ENCODE measurements at places on chromosomes 16 and 17. TPM values are rescaled to one million over a fixed set of nuclear protein-coding genes. Genes with fewer than 3 reads are reported as not detected.

GRCh38 chr16:21563676-21564075 is 35.7 kb upstream of the METTL9 start:
- no peak for DNase-seq

DNA sequence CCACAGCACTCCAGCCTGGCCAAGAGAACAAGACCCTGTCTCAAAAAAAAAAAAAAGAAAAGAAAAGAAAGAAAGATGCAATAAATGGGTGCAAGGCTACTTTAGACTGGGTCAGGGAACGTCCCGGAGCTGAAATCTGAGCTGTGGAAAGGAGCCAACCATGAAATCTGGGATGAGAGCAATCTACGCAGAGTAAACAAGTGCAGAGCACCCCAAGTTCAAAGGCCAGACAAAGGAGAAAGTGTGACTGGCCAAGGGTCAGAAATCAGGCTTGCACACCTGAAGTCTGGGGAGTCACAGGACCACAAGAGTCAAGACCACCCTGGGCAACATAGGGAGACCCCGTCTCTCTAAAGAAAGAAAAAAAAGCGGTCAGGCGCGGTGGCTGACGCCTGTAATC is 2.8 kb downstream of the SHMT1 start:
- no peak for DNase-seq

- no peak for DNase-seq
These were observed 26.9 kb downstream of the ZNRF1 start for GRCh38 chr16:75025761-75026160.

- no peak for DNase-seq
These were observed 3.1 kb downstream of the EVI2A start for GRCh38 chr17:31318298-31318801.

GRCh38 chr17:77072670-77073069 is 68.1 kb upstream of the SEC14L1 start:
- no peak for DNase-seq

DNA sequence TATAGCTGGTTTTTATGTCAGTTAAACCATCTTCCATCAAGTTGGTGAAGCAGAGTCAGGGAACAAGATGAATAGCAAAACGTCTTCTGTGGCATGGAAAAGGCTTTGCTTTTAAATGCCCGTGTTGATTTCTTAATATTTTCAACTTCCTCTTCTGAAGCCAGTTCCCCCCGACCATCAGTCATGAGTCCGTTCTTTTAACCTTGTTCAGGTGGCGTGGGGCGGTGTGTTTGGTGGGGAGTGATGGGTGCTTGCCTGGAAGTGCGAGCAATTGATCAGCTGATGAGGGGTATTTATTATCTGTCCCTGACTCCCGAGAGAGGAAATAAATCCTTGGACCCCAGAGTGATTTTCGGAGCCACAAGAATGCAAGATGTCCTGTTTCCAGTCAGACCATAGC is 147.1 kb downstream of the WWOX start:
- DNase-seq: no peak

- DNase-seq: no peak
These were observed 89.5 kb downstream of the MARF1 start for GRCh38 chr16:15553313-15554088.

DNA sequence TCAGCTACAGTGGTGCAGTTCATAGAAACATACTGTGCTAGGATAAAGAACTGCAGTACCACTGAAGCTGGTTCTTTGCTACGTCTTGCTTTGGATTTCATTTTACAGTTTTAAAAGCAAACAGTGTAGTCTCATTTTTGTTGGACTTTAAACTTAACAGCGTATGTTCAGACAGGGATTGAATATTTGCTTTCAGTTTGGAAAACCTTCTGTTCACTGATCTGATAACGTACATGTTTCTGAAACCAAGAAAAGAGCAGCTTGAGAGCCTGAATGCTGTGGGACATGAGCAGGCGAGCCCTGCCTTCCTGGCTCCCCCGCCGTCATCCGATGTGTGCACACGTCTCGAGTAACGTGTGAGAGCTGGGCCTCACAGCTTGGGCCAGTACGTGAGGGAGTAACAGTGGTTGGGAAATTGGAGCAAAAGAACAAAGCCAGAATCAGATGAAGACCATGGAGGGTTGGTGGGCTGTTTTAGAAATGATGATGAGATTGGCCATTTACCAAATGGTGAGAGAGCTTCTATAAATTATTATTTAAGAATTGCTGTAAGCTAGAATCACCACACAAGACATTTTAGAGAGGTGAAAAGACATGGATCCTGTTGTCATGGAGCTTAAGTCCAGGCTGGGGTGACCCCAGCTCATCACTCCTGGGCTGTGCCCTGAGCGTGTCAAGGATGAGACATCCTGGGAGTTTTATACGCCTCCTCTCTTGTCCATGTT is 20.8 kb upstream of the CLEC18C start:
- peak; percentile 43 for DNase-seq

- DNase-seq: no peak
These were observed 7.3 kb downstream of the RPH3AL start for GRCh38 chr17:345261-345660.

- peak; percentile 45 for DNase-seq
These were observed 6.9 kb downstream of the RARA start for GRCh38 chr17:40315678-40316570.

DNA sequence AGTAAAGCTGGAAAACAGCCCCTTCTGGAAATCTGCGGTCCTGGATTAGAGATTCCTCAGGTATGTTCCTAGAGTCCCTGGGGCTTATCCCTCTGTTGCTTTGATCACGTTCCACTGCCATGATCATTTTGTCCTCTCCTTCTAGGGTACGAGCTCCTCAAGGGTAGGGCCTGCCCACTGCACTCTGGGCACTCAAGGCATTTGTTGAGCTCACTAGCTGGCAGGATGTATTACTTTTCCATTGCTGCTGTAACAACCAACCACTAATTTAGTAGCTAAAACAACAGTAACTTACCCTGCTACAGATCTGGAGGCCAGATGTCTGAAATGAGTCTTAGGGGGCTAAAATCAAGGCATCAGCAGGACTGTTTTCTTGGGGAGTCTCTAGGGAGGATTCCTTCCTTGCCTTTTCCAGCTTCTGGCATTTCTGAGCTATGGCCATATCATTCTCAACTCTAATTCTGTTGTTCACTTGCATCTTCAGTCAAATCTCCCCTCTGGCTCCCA is 65.7 kb downstream of the ARSG start:
- DNase-seq: no peak

GRCh38 chr17:70144260-70144846 is 25.0 kb upstream of the KCNJ2 start:
- no peak for DNase-seq

GRCh38 chr16:2019921-2020831 is 591 bp downstream of the NPW start:
- no peak for DNase-seq

GRCh38 chr17:72702998-72703397 is 389.5 kb downstream of the SLC39A11 start:
- no peak for DNase-seq

DNA sequence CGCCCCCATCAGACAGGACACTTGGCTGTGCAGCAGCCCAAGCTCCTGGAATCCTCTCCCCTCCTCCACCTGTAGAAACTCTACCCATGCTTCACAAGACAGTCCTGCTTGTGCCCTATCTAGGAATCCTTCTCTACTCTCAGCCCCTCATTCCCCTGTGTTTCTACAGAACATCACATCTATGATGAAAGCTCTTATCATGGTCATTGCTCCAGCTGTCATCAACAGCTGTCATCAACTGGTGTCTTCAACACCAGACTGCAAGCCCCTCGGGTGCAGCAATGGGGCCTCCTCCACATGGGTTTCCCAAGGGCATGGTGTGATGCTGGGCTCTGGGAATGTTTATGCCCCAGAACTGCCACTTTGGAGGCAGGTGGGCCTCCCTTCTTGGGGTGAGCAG is 21.1 kb upstream of the CDRT4 start:
- DNase-seq: no peak

DNA sequence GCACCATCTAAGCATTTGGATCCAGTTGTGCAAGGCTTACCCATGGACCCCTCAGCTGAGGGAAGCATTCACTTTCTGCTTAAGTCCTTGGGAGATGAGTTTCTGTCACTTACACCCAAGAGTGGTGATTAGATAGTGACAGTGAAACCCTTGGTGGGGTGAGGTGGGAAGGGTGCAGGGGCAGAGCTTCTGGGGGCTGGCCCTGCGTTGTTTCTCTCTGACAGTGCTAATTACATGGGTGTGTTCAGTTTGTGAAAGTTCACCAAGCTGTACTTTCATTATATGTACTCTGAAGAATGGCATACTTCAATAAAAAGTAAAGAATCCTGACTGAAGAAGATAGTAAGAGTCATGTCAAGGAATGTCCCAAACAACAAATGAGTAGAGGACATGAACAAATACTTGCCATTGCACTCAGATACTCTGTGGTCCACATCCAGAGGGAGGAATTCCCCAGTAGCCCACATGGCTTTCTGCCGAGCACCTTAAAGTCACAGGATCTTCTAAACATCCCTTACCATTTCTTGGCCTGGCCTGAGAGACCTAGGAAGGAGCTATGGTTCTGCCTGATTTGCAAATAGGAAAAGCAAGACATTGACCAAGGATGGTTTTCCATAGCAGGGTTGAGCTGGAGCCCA is 8.4 kb downstream of the CHST6 start:
- no peak for DNase-seq

DNA sequence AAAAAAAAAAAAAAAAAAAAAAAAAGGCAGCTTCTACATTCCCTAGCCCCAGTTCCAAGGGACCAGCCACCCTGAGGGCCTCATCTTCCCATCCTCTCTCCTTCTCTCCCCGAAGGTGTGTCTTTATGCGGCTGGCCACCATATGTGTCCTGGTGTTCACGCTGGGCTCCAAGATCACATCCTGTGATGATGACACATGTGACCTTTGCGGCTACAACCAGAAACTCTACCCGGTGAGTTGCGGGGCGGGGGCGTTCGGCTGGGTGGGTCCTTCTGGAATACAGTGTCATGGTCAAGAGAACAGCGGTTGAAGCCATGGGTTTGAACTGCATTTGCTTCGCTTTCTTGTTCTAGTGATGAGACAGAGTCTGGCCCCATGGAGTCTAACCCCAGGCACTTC is 22.6 kb upstream of the COQ7 start:
- DNase-seq: no peak

- no peak for DNase-seq
These were observed 621.8 kb upstream of the ZFHX3 start for GRCh38 chr16:73669535-73670274.

- DNase-seq: peak; percentile 72
These were observed 148.7 kb upstream of the ZFHX3 start for GRCh38 chr16:73196670-73197069.

DNA sequence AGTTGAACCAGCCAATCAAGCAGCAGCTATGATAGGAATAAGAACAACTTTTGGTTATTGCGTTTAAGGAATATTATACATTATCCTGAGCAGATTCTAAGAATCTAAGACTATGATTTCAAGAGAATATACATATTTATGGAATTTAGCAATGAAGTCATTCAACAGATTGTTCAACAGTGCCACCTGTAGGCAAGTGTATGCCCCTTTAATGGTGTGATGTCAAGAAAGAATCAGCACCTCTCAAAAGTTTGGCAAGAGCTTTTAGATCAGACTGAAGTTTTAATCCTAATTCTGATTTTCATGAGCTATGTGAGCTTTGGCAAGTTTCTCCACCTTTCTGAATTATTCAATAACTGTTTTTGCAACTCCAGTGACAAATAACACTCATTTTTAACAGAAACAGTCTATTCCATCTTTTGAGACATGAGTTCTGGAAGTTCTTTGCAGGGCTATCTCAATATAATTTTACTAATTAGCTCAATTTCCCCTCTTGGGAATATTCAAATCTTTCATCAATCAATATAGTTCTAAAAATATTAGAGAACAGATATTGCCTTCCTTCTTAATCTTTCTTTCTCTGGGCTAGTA is 474.3 kb upstream of the TOM1L1 start:
- DNase-seq: no peak

- DNase-seq: no peak
These were observed 27.5 kb downstream of the TEKT5 start for GRCh38 chr16:10667239-10667638.

DNA sequence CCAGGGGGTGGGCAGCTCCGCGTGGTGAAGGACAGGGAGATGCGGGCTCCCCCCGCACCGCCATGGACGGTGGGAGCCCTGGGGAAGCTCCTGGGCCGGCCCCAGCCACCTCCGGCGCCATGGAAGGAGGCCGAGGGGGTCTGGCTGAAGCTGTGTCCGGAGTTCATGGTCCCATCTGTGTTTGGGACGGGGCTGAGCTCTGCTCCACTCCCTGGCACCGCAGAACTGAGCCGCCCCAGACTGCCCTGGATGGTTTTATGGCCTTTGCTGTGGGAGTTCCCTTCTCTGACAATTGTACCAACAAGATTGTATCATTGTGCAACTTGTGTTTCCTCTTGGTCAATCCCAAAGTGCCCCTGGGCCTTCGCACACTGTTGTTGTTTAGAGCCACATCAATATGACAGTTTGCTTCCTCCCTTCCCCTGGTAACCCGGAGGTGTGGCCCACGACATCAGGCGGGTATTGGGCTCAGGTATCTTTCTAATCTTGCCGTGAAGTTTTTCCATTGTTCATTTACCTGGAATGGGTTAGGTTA is 942 bp downstream of the KRT23 start:
- no peak for DNase-seq

DNA sequence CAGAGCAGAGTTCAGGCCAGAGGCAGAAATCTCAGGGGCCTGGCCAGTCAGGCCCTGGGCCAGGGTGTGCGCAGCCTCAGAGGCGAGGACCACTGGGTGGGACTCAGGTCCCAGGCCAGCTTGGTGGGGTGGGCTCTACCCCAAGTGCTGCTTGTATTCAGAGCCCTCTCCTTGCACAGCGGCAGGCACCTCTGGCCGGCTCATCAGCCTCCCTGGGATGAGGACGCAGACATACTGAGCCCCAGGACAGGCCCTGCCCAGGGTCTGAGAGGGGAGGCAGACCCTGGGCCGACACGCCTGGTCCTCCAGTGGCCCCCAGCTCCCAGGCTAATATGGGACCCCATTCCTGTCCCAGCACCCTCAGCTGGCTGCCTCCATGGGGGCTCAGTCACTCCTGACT is 7.6 kb upstream of the IL27 start:
- DNase-seq: no peak

- DNase-seq: no peak
These were observed 1.1 kb downstream of the FOXL1 start for GRCh38 chr16:86579268-86580062.

DNA sequence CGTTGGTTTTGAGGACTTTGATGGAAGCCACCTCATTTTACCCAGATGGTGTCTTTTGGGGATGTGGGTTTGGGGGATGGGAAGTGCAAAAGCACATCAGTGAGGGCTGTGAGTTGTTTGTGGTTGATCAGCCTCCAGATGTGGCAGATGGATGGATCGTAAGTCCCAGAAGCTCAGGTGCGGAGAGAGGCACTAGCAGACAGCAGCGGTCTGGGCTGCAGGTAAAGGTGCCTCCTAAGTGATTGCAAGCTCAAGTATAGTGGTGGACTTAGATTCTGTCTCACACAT is 18.0 kb downstream of the HS3ST3B1 start:
- no peak for DNase-seq

NUDT7 gene
- total RNA-seq: 8.7 TPM

CIAO3 gene
- 38.9 TPM for total RNA-seq

TERB1 gene
- 1.0 TPM for total RNA-seq

CTRL gene
- total RNA-seq: 2.1 TPM

KRTAP4-6 gene
- not detected for total RNA-seq

LHX1 gene
- total RNA-seq: not detected

WSCD1 gene
- 3.6 TPM for total RNA-seq

PMFBP1 gene
- total RNA-seq: 1.6 TPM

CDRT15L2 gene
- not detected for total RNA-seq

IRX3 gene
- total RNA-seq: 10.9 TPM

WNK4 gene
- total RNA-seq: not detected

OSBPL7 gene
- 27.2 TPM for total RNA-seq

RTN4RL1 gene
- total RNA-seq: 6.7 TPM

CNP gene
- total RNA-seq: 45.7 TPM

RPL38 gene
- total RNA-seq: 1,081 TPM

CTRB2 gene
- total RNA-seq: not detected

PRMT7 gene
- total RNA-seq: 64.7 TPM

Data from ureter (tissue), 1 donor.